ENCODE measurements at places on chromosomes 13 and 19.

GRCh38 chr13:21118180-21118579 lies 56.8 kb upstream of the LATS2 start:
- DNase-seq = no peak

DNA sequence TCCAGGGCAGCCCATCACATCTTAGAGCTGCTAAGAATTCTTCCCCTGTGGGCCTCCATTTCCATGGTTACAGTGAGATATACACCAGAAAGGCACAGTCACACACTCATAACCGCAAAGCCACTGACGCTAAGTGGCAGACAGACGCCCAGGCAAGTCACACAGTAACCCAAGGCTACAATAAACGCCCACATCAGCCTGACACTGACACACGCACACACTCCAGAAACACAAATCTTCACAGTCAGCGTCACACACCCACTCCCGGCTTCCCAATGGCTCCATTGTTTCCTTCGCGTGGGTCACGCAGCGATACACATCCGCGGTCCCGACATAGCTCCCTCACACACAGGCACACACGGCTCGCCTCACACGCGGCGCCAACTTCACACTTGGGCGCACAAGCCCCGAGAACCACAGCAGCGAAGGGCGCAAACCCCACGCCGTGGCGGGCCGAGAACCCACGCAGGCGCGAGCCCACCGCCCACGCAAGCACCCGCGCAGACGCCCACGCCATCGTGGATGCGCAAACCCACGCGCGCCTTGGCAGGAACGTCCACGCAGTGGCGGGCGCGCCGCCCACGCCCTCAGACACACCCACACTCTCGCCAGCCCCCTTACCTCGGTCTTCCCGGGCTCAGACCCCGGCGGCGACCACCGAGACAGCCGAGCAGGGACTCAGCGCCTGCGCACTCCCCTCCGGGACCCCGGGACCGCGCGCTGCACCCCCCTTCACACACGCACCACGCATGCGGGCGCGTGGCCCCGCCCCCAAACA lies at the start of gene ZNF667:
TSS of gene ZNF667 (minus strand) at position 695 of the 778 bp plus-strand sequence. CDS start 14,975 bp downstream, outside the sequence.
- no peak for DNase-seq

GRCh38 chr19:54023191-54023590 lies 31.8 kb downstream of the CACNG6 start:
- DNase-seq = no peak

DNA sequence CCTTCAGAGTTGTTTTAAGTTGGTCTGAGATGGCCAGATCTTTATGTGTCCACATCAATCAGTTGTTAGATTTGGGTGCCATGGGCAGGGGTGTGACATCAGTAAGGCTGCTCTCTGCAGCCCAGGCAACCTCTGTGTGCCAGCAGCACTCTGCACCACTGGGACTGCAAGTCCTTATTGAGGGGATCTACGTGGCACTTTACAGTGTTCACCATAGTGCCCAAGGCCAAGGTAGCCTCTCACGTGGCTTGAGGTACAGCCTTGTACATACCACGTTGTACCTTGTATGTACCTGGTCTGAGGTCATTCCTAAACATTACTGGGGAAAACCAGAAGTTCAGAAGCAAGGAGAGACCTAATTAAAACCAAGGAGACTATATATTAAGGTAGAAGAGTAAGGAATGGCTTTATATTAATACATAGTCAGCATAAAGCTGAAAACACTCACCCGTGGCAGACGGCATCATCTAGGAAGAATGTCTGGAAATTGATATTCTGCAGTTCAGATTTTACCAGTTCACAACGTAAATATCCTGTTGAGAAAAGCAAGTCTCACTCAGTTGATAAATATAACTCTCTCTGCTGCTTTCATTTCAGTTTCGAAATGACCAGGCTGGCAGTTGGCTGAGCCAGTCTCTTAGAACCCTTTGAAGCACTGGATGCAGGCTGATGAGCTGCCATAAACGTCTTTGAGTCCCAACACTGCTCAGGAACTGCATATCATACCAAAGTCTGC lies 128.8 kb downstream of the ZDHHC20 start:
- no peak for DNase-seq

GRCh38 chr13:113929628-113930615 lies 44.0 kb downstream of the C13orf46 start:
- DNase-seq = no peak

- DNase-seq = no peak
Observed at GRCh38 chr13:113922412-113923118, 51.3 kb downstream of the C13orf46 start.

DNA sequence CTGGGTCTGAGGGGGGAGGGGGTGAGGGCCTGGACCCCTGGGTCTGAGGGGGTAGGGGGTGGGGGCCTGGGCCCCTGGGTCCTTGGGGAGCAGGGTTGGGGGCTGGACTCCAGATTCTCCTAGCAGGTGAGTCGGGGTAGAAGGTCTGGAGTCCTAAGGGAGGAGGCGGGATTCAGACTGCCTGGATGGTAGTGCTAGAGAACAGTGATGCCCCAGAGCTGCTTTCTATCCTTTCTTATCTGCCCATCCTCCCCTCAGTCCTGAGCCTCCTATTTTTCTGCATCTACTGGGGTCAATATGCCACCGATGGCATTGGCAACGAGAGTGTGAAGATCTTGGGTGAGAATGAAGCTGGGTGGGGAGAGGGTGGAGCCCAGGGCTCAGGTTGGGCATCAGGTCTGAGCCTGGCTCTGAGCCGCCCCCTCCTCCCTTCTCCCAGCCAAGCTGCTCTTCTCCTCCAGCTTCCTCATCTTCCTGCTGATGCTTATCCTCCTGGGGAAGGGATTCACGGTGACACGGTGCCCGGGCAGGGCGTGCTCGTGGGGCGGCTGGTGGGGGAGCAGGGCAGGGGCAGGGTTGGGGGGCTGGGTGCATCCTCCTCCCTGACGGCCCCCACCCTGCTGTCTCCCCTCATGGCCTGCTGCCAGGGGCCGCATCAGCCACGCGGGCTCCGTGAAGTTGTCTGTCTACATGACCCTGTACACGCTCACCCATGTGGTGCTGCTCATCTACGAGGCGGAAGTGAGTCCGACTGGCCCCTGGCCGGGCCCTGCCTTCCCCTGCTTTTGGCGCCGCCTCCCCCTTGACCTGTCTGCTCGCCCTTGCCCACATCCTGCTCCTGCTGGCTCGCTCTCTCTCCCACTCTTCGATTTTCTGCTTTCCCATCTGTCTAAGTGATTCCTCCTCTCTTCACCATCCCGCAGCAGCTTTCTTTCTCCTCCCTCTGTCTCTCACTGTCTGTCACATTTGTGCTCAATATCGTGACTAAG lies 3.4 kb downstream of the TMEM145 start:
- no peak for DNase-seq

DNA sequence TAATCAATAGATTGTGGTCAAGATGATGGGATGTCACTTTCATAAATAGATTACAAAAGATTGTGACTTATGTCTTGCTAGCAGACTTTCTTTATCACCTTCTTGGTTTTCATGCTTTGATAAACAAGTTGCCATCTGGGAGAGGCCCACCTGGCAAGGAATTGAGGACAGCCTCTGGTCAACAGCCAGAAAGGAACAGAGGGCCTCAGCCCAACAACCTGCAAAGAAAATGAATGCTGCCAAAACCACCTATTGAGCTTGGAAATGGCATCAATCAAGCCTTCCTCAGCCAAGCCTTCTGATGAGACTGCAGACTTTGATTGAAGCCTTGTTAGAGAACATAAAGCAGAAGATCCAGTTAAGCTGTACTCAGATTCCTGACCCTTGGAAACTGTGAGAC lies 288.6 kb downstream of the SPRY2 start:
- DNase-seq = no peak

GRCh38 chr13:71089056-71089455 lies 777.9 kb downstream of the DACH1 start:
- DNase-seq = no peak

DNA sequence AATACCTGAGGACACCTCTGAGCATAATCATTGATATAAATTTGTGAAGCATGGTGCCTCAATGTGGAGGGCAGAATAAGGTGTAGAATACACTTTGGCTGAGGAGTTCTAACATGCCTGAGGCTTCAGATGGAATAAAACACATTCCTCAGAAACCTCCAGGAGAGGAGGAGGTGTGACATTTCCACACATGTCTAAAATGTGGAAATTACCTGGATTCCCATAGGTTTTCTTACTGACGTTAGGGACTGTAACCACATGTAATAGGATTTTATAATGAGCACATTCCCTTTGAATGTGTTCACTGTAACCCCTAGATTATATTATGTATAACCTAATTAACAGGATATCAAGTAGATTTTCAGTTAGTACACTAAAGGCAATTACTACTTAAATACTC lies 226.1 kb downstream of the TDRD3 start:
- no peak for DNase-seq

- no peak for DNase-seq
Observed at GRCh38 chr13:37870489-37870845, 895 bp upstream of the TRPC4 start.

DNA sequence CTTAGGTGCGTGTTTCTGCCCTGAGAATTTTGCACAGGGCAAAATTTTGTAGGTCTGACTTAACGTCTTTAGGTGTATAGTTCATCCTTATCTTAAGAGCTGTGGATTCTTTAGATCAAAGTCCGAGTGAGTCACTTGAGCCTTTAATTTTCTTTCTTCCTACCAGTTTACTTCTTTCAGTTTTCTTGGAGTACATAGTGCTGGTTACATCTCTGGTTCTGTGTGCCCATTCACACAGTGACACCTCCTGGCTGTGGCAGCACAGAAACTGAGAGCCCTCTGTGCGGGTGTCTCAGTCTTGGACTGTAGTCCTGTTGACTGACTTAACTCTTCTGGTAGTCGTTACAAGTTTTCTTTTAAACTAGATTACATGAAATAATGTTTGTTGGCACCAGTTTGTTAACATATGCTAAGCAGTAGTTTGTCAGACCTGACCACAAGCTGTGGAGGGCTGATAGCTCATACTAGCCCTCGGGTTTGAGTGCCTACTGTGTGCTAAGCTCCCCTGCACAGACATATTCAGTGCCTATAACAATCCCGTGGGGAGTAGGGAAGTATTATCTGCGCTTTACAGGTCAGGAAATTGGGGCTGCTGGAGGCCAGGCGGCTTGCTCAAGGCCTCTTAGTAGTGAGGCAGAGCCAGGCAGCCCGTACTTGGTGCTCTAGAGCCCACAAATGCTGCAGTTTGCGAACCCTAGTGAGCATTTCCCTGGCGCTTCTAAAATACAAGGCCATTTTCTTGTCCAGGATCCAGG lies 1.6 kb downstream of the GATAD2A start:
- DNase-seq = peak; percentile 33

- DNase-seq = no peak
Observed at GRCh38 chr13:40084934-40085333, 429.5 kb downstream of the COG6 start.

- no peak for DNase-seq
Observed at GRCh38 chr13:39655041-39655568, 357 bp upstream of the COG6 start.

DNA sequence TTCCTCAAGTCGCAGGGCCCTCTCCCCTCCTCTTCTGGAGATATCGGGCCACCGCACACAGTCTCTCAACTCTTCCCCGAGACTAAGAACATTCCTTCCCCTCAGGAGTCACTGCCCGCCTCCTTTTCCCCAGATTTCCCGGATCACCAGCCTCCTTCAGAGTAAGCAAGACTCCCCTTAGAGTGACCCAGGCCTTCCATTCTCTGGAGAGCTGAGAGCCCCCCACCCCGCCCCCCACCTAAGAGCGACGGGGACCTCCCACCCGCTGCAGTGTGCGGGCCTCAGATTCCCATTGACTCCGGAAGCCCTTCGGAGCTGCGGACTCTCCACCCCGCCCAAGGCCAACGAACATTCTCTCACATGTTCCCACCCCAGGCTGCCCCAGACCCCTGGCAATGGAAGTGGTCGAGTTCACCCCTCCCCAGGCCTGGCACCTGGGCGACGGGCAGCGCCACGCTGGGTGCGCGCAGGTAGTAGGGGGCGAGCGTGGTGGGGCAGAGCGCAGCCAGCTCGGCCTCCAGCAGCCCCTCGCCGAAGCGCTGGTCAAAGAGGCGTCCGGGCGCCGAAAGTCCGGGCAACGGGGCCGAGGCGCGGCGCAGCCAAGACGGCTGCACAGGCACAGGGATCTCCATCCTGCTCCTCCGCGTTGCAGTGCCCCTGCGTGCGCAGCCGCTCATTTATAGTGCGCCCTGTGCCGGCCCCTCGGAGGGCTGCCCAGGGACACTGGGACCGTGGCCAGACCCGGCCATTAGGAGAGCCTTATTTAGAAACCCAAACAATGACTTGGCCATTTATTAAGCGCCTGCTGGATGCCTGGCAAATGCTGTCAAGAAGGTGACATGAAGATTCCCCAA lies at the start of gene HSPB6:
TSS of gene HSPB6 (minus strand) at position 653 of the 854 bp plus-strand sequence. CDS start at position 632, 21 bp downstream.
- DNase-seq = no peak

- DNase-seq = no peak
Observed at GRCh38 chr19:7349231-7349591, 474 bp downstream of the ARHGEF18 start.

DNA sequence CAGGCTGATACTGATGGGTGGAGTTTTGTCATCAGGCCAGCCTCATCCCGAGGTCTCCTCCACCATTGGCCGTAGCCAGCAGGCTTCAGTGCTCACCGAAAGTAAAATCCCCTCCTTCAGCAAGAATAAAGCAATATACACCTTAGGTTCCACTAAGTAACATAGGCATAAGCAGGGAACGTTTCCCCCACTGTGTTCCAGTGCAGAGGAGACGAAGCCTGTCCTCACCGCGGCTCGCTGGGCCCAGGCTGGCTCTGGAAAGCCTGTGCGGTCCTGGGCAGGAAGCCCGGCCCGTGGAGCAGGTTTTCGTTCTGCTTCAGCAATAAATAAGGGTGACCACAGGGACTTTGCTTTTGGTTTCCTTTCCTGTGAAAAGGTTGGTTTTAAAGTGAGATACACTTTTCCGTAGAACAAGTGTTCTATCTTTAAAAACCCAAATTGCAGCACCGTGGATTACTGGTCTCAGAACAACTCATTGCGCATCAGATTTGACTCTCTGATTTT lies 16.3 kb upstream of the TEX29 start:
- no peak for DNase-seq

- no peak for DNase-seq
Observed at GRCh38 chr19:51794885-51795490, at the start of gene FPR3. Gene FPR3, plus strand, starts transcription at chr19:51795157. Its CDS starts 28,592 bp downstream, at chr19:51823749.

DNA sequence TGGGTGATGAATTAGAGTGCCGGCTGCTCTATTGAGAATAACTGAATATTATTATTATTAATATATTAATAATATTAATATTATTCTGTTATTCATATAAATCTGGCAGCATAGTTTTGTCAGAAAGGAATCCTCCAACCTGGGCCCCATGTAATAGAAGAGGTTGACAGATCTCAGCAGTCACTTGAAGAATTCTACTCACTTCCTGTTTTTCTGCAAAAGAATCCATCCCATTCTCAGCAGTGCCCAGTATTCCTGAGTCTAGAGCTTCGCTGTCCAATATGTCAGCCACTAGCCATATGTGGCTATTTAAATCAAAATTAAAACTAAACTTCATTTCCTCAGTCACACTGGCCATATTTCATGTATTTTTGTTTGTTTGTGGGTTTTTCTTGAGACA lies 72.4 kb upstream of the USPL1 start:
- DNase-seq = no peak

GRCh38 chr19:12648088-12648487 lies 18.5 kb downstream of the MAN2B1 start:
- no peak for DNase-seq

DNA sequence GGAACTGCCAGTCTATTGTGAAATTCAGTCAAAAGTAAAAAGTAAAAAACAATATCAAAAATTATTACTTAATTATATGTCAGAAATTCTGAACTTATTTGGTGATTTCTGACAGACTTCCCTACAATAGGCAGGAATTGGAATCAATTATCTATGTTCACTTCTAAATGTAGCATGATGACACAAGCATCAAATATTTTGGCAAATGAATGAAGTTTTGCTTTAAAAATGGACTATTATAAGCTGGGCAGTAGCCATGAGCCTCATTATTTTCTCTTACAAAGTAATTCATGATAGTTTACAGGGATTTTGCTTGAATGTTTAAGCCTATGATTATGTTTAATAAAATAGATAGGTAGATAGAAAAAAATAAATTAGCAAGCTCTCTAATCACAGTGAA lies 582.6 kb downstream of the SLITRK6 start:
- no peak for DNase-seq
